ENCODE measurements at places on chromosomes 3 and 15.

GRCh38 chr3:181455276-181455675 is 256.4 kb upstream of the SOX2 start:
- DNase-seq: no peak

- DNase-seq: peak; percentile 14
Observed at GRCh38 chr3:115627180-115628074, 4.1 kb downstream of the GAP43 start.

- no peak for DNase-seq
Observed at GRCh38 chr15:77840991-77841775, 208.5 kb upstream of the LINGO1 start.

- no peak for DNase-seq
Observed at GRCh38 chr15:49492830-49493229, 69.8 kb downstream of the FGF7 start.

All from COR-L47 (cell line).